ENCODE measurements at places on chromosomes 2 and 18. TPM values are rescaled to one million over a fixed set of nuclear protein-coding genes. Genes with fewer than 3 reads are reported as not detected.

The KCNE4 gene
- total RNA-seq: not detected

The TMEM37 gene
- not detected for total RNA-seq

The ACVR2A gene
- total RNA-seq: 1.4 TPM

The PCGF1 gene
- 26.1 TPM for total RNA-seq

The PLEK gene
- 20.0 TPM for total RNA-seq

The DNAJC5G gene
- not detected for total RNA-seq

The MAL gene
- 30.7 TPM for total RNA-seq

The DES gene
- total RNA-seq: not detected

The GALNT3 gene
- 3.0 TPM for total RNA-seq

The FSHR gene
- not detected for total RNA-seq
